ENCODE measurements at places on chromosomes 3 and 15. TPM values are rescaled to one million over a fixed set of nuclear protein-coding genes. Genes with fewer than 3 reads are reported as not detected.
A peak's percentile ranks its signal among the peaks of the same experiment; 100 is the strongest.

DNA sequence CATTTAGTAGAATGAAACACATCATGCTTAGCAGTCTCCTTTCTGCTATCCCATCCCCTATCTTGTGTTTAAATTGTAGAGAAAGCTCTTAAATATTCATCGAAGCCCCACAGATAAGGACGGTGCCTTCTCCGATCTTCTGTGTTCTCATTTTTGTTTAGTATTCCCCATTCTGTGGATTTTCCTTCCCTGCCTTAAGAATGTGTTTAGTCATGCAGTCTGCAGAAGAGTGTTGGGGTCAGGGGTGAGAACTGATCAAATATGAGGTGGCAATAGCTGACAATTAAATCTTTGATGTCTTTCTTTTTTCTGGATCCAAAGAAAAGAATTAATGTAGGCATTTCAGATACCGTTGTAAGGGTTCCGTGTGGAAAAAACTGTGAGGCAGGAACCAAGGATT is 9.3 kb upstream of the ANKUB1 start:
- no peak for DNase-seq

- DNase-seq = no peak
Measured at GRCh38 chr3:180430896-180431295, 171.1 kb upstream of the TTC14 start.

- DNase-seq = no peak
Measured at GRCh38 chr3:165770781-165771180, 66.4 kb downstream of the BCHE start.

GRCh38 chr3:30048431-30048830 is 558.0 kb upstream of the TGFBR2 start:
- DNase-seq = no peak

DNA sequence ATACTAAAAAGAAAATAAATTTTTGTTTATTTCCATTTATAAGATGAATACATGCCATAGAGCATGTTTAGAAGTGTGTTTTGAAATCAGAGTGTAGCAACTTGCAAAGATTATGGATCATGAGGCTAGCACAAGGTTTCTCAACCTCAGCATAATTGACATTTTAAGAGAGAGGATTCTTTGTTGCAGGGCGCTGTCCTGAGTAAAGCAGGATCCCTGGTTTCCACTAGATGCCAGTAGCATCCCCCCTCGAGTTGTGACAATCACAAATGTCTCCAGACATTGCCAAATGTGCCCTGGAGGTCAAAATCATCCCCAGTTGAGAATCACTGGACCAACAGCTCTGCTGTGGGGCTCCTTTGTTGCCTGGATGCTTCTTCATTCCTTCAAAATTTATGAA is 128.5 kb upstream of the RBMS3 start:
- no peak for DNase-seq

- peak; percentile 35 for DNase-seq
Measured at GRCh38 chr15:99249270-99249841, at the start of gene TTC23. Gene TTC23, minus strand, starts transcription at chr15:99249581. Its CDS starts 20,869 bp downstream, at chr15:99228712.

- no peak for DNase-seq
Measured at GRCh38 chr3:125960456-125961288, 8.3 kb upstream of the ROPN1B start.

GRCh38 chr3:72242326-72242725 is 457.4 kb upstream of the PROK2 start:
- DNase-seq = no peak

DNA sequence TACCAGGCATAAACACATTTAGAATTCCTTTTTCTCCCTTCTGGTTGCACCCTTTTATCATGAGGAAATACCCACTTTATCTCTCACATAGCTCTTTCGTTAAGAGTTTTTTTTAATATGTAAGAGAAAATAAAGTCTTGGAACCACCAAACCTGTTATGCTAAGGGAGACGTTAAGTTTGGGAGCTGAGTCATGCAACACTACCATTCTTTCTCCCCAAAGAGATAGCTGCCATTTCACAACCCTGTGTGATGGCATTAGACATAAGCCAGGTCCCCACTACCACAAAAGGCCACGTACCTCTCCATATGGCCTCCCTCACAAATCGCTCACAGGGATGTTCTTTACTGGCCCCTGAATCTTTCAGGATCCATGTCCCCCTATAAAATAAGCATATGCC is 7.6 kb upstream of the NIPA1 start:
- DNase-seq = no peak

- DNase-seq = no peak
Measured at GRCh38 chr3:140338916-140339315, 338.9 kb upstream of the TRIM42 start.

DNA sequence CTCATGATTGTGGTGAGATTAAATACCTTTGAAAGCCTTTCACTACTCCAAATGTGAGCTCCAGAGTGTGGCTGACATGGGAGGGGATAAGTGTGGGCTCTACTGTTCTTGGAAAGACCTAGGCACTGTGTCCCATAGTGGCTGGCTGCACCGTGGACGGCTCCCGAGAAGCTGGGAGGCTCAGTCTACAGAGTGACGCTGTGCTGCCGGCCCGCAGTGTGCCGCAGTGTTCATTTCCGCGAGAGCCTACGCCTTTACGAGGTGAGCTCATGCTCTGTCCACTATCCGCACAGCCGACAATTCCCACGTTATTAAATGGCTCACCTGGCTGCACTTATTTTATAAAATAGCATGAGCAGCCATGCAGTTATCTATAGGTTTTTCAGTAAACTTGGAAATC is 66.9 kb downstream of the MTHFS start:
- DNase-seq = no peak

- no peak for DNase-seq
Measured at GRCh38 chr3:174358252-174358651, 500.9 kb upstream of the NAALADL2 start.

- no peak for DNase-seq
Measured at GRCh38 chr15:45378913-45379262, 544 bp upstream of the GATM start.

DNA sequence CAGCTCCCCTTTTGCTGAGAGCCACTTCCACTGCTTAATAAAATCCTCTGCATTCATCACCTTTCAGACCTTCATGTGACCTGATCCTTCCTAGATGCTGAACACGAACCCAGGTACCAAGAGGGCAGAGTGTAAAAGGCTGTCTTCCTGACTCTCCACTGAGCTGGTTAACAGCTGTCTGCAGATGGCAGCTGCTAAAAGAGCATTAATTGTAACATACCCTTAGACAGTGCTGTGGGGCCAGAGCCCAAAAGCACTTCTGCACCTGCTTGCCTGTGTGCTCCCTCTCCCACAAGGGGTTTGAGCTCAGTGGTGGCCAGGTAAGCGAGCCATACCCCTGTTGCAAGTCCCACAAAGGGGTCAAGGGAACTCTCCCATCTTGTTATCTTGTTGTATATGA is 187.3 kb downstream of the UBE2E2 start:
- DNase-seq = no peak

DNA sequence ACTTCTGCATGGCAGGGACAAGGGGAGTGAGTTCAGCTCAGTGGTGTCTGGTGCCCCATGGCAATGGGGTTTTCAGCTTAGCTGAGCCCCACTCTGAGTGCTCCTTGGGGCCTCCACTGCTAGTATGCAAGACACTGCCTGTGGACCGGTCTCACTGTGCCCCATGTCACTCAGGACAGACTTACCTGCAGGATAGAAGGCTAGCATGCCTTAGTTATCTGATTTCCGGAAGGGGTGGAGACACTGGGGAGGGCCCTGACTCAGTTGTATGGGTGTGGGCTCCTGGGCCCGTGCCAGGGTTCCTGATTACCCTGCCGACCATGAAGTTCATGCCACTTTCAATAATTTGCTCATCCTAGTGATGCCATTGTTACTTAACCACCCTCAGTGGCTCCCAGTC is 4.3 kb upstream of the SLC6A20 start:
- DNase-seq = peak; percentile 28

DNA sequence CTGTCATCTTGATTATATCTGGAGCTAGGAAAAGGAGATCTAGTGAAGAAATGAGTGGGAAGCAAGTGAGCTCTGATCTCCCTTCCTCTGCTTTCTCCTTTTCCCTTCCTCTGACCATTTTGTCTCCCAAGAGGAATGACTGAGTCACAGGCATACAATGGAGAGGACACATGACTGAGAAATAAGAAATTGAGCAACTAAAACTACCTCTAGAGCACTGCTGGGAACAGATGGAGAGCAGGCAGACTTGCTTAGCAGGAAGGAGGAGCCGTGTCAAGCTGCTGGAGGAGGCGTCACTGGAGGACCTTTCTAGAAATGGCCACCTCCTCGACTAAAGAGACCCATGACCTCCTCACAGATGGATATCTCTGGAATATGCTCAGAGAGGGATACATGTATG is 66.9 kb upstream of the MYO5C start:
- DNase-seq = no peak

GRCh38 chr3:46353647-46354410 is at the start of gene CCR2:
Gene CCR2, plus strand, starts transcription at chr3:46354111. Its CDS starts 3,417 bp downstream, at chr3:46357528.
- no peak for DNase-seq

GRCh38 chr15:92951800-92952457 is 51.8 kb downstream of the CHD2 start:
- no peak for DNase-seq

GRCh38 chr15:36601497-36601932 is 22.1 kb downstream of the CDIN1 start:
- DNase-seq = no peak

- DNase-seq = no peak
Measured at GRCh38 chr3:124560666-124561215, 169.5 kb upstream of the UMPS start.

DNA sequence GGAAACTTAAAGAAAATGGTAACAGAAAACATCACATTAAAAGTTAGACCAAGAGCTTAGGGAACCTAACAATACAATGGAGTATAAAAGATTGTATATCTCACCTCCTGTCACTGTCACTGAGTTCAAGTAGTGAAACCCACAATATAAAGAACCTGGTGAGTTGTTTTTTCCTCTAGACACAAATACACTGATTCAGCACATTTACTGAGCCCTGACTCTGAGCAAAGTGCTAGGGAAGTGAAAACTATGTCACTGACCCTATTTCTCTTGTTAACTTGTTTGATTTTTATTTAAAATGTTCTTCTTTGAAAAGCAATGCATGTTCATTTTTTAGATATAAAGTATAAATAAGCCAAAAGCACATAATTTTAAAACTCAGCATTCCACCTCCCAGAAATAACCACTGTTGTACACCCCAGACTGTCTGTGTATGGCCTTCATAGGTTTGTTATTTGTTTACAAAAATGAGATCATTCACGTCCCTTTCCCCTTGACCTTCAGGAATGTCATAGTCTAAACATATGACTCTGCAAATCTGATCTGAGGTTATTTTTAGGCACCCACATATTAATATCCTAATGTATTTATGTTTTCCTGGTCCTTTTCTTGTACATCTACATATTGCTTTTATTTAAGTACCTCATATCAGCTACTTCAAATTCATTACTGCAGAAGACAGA is 69.2 kb upstream of the CSTA start:
- DNase-seq = no peak

- no peak for DNase-seq
Measured at GRCh38 chr3:58691997-58692396, 25.4 kb upstream of the FAM3D start.

GRCh38 chr3:27714692-27715453 is 7.2 kb downstream of the EOMES start:
- DNase-seq = peak; percentile 42

- peak; percentile 56 for DNase-seq
Measured at GRCh38 chr15:91302588-91303439, 202.8 kb downstream of the SV2B start.

GRCh38 chr3:170440344-170440743 is 21.7 kb downstream of the CLDN11 start:
- peak; percentile 56 for DNase-seq

DNA sequence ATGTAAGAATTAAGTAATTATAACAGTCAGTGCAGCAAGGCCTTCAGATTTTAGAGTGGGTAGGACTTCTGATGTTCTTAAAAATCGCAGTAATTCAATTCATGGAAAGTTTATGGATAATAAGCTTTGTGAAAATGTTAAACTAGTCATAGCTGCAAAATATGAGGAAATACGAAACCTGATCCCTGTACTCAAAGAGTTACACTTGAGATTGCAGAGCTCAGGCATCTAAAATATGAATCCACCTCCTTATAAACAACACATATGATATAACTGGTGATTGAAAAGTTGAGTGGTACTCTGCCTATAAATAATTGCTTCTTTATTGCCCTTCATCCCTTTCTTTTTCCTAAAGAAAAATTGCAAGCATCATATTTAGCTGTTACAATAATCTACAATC is 473.3 kb downstream of the OTOL1 start:
- DNase-seq = no peak

DNA sequence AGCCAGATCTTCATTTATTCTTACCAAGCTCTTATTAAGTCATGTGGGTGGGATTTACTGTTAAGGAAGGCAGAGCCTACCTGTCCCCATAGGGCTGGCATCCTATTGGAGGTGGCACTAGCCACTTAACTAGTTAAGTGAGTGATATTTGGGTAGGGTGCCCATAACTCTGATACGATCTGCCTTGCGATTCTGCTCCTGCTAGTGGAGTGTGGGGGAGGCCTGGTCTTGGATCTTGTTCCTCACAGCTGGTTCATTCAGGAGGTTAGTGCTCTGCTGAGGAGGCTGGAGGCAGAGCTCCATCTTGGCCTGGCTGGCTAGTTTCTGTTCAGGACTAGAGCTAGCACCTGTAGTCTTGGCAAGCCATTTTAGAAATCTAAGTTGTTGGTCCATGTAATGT is 9.3 kb downstream of the BAHD1 start:
- DNase-seq = no peak

DNA sequence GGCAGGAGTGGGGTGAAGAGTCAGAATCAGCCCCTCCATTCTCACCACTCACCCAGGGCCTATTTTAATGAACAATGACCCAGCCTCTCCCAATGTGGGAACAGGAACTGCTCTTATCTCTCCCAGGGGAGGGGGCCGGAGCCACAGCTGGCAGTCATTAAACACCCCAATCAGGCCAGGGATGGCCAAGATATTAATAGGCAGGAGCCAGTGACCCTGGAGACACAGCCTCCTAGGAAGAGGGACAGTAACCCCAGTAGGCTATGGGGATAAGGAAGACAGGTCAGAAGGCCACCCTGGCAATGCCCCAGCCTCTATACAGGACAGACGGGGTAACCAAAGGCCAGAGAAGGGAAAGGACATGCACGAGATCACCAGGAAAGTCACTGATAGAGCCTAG is 38.6 kb downstream of the VIPR1 start:
- DNase-seq = no peak

- DNase-seq = no peak
Measured at GRCh38 chr15:99322643-99323405, 71.5 kb downstream of the LRRC28 start.

GRCh38 chr3:111590143-111590491 is 5.0 kb downstream of the ZBED2 start:
- DNase-seq = peak; percentile 24

GRCh38 chr3:189369636-189370035 is 197.9 kb downstream of the TPRG1 start:
- no peak for DNase-seq

Gene P2RY1
- 19.6 TPM for total RNA-seq

Gene CACNA2D3
- total RNA-seq = not detected

Gene PLSCR2
- total RNA-seq = 2.9 TPM

Gene MGA
- 29.4 TPM for total RNA-seq

Gene CD80
- total RNA-seq = not detected

Gene SUMF1
- total RNA-seq = 31.8 TPM

Gene TRH
- not detected for total RNA-seq

Gene PLA2G4D
- not detected for total RNA-seq
